Right lobe of liver (tissue), 6 donors: ENCODE measurements at places on chromosomes 5 and 9. TPM values are rescaled to one million over a fixed set of nuclear protein-coding genes. Genes with fewer than 3 reads are reported as not detected.

DNA sequence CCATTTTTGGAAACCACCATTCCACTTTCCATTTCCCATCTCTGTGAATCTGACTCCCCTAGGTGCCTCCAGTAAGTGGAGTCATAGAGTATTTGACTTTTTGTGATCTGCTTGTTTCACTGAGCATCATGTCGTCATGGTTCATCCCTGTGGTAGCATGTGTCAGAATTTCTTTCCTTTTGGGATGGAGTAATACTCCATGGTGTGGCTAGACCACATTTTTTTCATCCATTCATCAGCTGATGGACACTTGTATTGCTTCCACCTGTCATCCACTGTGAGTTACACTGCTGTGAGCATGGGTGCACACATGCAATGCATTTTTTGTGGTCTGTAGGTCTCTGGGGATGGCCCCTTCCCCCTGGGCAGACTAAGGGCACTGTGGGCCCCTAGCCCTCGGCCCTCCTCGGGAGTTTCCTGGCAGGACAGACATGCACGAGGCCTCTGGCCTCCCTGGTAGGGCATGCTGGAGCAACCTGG lies 115.9 kb downstream of the GADD45G start:
- no peak for DNase-seq

- no peak for DNase-seq
Observed at GRCh38 chr5:144504929-144505577, 334.4 kb downstream of the KCTD16 start.

DNA sequence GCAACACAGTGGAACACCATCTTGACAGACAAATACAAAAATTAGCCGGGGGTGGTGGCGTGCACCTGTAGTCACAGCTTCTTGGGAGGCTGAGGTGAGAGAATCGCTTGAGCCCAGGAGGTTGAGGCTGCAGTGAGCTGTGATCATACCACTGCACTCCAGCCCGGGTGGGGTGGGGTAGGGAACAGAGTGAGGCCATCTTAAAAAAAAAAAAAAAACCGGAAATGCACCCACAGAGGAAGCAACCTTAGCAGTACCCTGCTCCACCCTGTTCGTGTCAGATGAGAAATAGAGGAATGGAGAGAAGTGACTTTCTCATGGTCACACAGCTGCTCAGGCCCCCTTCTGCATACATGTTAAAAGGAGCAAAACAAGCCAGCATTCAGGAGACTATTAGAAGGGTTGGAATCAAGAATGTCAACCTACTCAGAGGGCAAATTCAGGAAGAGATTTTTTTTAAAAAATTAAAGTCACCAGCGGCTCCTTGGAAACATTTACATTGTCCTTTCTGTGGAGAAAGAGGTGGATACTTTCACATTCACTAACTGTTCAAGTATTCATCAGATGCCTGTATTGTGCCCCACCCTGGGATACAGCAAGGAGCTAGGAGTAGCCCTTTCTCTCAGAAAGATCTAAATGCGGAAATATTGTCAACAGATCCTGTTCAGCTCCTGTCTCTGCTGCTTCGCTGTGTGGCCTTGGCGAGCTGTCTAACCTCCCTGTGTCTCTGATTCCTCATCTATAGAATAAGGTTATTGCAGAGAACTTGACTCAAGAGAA lies 41.0 kb downstream of the CYFIP2 start:
- no peak for DNase-seq

DNA sequence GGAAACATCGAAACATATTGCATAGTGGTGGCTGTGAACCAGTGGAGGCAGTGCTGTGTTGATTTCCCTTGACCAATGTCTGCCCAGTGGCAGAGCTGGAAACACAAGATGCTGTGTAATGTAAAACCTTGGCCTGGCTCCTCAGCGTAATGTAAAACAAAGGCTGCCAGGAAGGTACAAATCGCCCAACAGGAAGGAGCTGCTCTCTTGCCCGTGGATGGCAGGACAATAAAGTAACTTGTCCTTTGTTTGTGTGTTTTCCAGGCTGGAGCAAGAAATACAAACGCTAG lies 143.4 kb downstream of the PALM2AKAP2 start:
- no peak for DNase-seq

GRCh38 chr9:97307500-97308163 lies at the start of gene CCDC180:
CCDC180 (plus strand) TSS chr9:97307659; CDS start chr9:97308064, 405 bp downstream.
- DNase-seq: peak; percentile 58

DNA sequence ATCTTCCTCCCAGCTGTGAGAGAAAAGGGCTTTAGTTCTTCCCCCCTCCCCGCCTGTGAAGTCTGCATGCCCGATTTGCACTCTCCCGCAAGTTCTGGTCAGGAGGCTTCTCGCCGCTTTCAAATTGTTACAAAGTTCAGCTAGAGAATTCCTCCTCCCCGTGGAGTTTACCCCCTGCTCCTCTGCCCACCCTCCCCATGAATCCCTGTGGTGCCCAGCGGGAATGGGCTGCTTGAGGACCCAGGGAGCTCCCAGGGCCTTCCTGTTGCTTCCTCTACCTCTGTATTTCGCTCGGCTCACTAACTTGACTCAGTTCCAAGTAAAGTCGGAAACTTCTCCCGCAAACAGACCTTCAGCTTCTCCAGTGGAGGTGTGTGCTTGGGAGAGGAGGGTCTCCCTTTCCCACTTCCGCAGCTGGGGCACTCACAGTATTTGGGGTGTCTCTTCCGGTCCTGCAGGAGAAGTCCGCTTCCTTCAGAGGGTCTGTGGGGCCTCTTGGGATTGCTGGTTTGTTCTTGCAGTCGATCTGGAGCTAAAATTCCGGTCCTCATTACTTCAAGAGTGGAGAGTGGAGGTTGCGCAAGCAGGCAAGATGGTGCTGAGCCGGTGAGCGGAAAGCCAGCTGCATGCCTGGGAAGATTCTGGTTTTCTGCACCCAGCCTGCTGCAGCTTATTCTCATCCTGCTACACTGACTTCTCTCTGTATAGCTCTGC lies 97.8 kb downstream of the ADAMTS12 start:
- no peak for DNase-seq

DNA sequence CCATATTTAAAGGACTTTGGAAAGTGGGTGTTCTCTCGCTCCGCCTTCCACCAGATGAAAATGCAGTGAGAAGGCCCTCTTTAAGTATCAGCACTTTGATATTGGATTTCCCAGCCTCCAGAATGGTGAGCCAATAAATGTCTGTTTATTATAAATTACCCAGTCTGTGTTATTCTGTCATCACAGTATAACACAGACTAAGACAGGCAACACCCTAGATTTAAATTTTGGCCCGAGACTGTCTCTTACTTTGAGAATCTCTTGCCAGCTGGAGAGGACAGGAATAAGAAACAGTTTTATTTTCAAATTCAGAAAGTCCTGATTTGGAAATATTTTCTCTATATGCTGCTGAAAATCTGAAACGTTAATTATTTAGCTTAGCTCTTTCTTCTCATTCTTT lies 21.5 kb downstream of the FAM151B start:
- DNase-seq: no peak

DNA sequence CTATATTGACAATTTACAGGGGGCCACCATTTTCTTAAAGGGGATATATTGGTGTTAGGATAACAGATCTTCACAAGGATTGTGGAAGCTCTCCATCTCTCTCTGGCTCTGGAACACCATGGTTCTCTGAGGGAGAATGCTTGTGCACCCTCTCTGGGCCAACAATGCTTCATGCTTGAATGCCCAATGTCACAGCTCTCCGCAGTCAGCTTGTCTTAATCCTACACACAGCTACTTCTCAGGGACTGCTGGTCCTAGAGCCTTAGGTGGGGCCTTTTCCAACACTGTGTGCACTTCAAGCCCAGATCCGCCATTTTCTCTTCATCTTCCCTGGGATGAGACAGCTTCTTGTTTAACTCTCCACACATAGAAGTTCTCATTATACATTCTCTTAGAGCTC lies 6.9 kb upstream of the PDLIM4 start:
- peak; percentile 13 for DNase-seq

DNA sequence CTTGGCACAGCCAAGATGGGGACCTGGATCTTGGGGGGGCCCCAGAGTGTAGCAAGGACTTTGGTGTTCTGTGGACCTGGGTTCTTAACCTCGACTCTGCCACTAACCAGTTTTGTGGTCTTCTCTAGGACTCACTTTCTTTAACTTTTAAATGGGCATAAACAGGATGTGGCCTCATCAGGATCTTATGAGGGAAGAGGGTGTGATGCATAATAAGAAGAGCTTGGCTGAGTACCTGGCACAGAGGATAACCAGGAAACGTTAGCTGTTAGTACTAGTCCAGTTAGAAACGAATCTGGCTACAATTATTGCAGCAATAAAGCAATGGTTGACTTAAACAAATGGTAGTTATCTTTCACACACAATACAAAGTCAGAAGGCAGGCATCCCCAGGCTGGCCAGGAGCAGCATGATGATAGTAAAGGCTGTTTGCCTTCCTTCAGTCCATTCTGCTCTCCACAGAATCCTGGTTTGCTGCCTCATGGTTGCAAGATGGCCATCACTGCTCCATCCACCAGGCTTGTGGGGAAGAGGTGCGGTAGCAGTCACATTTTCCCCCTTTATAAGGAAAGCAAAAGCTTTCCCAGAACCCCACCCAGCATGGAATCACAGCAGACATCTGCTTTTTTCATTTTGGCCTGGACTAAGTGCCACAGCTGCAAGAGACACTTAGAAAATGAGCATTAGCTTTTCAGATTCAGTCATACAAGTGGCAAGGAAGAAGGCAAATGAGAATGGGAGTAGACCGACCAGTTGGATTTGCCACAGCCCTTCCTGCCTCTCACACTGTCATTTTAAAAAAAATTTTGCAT lies 225.0 kb downstream of the AOPEP start:
- DNase-seq: no peak

GRCh38 chr5:136808756-136809155 lies 443.4 kb upstream of the TRPC7 start:
- DNase-seq: no peak

- no peak for DNase-seq
Observed at GRCh38 chr5:16934677-16935153, 1.4 kb downstream of the MYO10 start.

DNA sequence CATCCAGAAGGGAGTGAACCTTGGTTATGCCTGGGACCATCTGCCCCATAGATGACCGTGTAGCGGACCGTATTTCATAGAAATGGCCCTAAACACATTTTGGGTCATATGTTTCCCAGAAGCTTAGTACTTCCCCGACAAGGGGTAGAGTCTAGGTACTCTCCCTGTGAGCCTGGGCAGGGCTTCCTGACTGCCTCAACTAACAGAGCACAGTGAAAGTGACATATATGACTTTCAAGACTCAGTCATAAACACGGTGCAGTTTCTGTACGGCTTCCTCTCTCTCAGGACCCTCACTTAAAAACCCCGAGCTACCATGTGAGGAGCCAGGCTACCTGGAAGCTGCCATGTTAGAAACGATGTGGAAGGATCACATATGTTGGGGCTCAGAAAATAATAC lies 20.9 kb downstream of the C9orf57 start:
- DNase-seq: no peak

- peak; percentile 81 for DNase-seq
Observed at GRCh38 chr9:124852829-124853531, at the start of gene WDR38. WDR38 (plus strand) TSS chr9:124853460; CDS start chr9:124853532, 72 bp downstream.

IFNA2 gene
- total RNA-seq: not detected
